ENCODE measurements at places on chromosomes 6 and 20.

DNA sequence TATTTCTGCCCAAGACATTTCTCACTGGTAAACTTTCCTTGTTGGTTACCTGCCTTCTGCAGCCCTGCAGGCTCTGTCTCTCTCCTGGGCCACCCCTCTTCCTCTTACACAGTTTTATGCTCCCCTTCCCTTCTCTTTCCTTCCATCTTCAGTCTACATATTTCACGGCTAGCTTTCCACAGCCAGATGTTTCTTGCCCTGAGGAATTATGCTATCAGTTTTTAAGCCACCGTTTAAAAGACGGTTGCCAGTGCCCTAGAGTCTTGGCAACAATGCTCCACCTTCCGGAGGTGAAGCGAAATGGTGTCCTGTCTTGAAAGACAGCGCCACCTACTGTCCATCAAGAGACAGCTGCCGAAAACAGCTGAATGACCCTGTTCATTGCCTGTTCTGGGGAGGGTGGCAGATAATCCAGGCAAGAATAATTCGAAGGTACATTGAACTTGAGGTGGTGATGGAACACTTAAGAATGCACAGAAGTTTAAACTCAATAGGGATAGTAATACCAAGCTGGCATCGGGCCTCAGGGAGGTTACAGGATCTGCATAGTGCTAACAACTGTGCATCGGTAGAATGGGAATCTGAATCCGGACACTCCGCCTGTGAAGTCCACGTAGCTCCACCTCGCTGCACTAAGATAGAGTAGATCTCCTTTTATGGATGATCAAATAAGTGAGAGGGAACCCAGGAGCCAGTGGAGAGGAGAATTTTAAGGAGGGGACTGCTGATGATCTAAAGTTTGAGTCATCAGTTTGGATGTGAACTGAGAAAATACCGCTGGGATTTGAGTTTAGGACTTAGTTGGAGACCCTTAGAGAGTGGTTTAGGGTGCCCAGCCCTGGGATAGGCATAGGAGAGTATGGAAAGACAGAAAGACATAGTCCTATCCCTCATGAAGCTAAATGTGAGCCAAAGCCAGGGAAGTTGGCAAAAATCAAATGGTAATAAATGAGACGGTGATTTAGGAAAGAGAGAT is 4.8 kb upstream of the TRIM40 start:
- DNase-seq = peak; percentile 62

GRCh38 chr6:21375151-21376116 is 218.1 kb upstream of the SOX4 start:
- no peak for DNase-seq

DNA sequence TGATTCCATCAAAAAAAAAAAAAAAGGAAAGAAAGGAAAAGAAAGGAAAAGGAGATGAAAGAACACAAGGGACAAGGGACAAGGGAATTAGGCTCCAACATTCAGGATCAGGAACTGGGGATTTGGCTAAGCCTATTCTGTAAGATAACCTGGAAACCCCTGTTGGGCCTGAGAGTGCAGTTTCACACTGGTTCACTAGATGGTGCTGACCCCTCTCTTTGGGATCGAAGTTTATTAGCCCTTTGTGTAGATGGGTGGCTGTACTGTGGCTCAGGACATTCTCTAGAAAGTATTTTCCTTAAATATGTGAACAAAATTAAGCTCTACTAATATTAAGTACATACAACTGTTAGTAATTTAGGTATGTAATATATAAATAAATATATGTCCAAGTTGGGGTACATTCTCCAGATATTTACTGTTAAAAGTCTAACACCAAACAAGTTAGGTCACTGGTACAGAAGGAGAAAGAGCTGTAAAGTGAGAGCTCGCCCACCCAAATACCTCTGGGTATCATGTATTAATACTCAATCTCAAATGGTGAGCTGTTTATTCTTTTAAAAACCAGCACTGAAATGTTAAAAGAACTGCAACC is 6.3 kb downstream of the OR2A4 start:
- no peak for DNase-seq

DNA sequence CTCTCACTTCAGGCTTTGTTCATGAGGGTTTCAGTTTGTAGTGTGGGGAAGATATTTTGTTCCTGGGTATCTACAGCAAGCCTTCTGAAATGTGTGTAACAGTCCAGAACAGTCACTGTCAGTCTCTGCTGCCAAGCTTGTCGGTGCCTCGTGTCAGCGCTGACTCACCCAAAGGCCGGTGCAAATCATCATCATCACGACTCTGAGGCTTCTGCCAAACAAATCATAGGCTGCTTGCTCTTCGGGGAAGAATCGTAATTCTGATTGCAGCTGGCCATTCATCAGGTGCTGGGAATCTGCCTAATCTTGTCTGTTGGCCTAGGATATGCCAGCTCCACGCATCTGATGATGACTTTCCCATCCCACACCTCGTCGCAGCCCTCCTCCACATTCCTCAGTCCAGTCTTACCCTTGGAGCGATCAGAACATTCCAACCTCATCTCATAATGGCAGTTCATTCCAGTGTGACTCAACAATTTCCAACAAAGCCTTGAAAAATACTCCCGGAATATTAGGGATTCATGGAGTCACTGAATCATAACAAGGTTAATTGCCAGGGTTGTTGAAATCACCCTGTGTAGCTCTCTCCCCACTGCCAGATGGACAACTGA is 40.9 kb downstream of the ALDH8A1 start:
- DNase-seq = peak; percentile 89

- DNase-seq = peak; percentile 43
Measured at GRCh38 chr20:45957021-45957941, 14.7 kb downstream of the ZNF335 start.

DNA sequence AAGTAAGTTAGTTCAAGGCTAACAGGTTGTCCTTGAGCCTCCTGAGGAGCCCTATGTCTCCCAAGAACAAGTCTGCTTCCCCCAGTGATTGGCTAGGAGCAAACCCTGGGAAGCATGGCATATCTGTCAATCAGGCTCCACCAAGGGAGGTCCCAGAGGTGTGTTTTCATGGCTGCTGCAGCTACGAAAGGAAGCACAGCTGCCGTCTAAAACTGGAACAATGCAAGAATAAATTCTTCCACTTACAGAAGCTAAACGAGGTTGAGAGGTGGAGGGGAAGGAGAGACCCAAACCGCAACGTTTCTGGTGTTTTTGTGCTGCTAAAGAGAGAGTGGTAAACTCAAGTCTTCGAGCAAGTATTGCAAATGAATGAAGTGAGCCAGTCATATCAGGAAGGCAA is 4.9 kb upstream of the PTGIS start:
- DNase-seq = no peak

DNA sequence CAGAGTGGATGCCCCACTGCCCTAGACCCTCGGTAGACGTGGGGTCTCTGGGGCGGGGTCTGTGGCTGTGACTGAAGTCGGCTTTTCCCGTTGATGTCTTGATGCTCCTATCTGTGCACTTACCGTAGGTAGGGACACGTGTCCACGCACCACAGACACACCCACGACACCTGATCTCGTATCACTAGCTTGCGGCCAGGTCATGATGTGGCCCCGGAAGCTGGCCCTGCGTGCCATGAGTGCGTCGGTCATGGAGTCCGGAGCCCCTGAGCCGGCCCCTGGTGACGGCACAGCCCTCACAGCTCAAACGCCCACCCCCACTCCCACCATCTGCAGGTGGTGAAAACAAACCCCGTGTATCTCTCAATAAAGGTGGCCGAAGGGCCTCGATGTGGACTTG is 33.9 kb upstream of the MRGBP start:
- DNase-seq = no peak

DNA sequence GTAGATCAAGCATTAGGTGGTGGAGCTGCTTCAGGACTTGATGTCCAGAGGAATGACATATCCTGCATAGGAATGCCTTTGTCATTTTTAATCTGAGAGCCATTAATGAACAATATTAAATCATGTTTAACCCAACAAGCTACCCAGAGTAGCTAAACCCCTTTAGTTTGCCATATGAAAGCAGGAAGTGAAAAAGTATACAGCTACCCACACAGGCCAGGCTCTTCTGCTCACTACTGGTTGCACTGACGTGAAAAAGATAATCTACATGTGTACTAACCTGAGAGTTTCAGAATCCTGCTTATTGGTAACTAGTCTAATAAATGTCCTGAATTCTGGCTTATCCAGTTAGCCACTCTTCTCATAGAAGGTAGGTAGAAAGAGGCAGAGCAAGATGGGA is 19.9 kb downstream of the GLYATL3 start:
- DNase-seq = no peak

- no peak for DNase-seq
Measured at GRCh38 chr6:4986999-4987398, 16.8 kb downstream of the RPP40 start.

DNA sequence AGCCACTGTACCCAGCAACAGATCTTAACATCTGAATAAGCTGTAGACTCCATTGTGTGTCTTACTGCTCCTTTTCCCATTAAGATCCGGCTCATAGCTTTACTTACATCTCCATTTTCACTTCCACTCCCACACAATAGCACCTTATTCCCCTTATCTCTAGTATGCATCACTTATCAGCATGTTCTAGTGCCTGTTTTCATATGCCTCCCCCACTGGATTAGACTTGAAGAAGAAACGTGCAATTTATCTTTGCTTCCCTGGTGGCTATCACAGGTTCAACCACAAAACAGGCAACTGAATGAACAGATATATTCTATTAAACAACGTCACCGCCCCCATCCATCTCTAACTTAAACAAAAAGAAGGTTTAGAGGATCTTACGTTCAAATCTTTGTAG is 12.1 kb downstream of the SSR1 start:
- DNase-seq = no peak

- DNase-seq = no peak
Measured at GRCh38 chr6:32291543-32291942, 67.7 kb upstream of the NOTCH4 start.

- no peak for DNase-seq
Measured at GRCh38 chr6:126919947-126920346, 198.5 kb upstream of the RSPO3 start.

DNA sequence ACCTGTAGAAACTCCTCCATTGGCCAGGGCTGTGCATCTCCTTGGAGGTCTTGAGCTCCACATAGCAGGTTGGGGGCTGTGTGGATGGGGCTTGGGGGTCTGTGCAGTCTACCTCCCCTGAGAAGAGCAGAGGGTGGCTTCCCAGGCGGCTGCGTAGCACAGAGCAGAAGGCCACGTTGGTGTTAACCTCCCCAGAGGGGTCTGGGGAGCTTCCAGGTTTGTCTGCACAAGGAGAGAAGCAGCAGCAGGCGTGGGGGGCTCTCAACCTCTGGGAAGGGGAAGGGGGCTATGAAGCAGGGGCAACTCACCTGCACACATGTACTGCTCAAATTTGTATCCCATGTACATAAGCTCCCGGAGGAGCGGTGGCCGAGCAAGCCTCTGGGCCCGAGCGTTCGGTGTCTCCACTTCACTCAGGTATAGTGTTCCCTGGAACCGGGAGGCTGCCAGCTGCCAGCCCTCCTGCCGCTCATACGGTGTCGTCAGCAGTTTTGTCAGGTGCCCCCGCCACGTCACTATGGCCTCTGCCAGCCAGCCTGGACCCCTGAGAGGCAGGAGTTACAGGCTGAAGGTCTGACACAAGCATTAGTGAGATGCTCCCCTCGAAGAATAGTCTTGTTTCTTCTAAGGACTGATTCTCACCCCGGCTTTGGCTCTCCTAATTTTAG is 1.2 kb downstream of the DXO start:
- DNase-seq = peak; percentile 52

DNA sequence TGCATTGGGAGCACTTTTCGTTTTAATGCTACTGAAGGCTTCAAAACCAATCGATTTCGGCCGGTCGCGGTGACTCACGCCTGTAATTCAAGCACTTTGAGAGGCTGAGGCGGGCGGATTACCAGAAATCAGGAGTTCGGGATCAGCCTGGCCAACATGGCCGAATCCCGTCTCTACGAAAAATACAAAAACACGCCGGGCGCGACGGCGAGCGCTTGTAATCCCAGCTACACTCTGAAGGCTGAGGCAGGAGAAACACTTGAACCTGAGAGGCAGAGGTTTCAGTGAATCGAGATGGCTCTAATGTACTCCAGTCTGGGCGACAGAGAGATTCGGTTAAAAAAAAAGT is 58.4 kb downstream of the TRIM38 start:
- DNase-seq = peak; percentile 80

GRCh38 chr20:54025251-54025771 is 45.1 kb downstream of the BCAS1 start:
- DNase-seq = no peak

- DNase-seq = no peak
Measured at GRCh38 chr6:130467146-130468050, 101.6 kb downstream of the TMEM200A start.

DNA sequence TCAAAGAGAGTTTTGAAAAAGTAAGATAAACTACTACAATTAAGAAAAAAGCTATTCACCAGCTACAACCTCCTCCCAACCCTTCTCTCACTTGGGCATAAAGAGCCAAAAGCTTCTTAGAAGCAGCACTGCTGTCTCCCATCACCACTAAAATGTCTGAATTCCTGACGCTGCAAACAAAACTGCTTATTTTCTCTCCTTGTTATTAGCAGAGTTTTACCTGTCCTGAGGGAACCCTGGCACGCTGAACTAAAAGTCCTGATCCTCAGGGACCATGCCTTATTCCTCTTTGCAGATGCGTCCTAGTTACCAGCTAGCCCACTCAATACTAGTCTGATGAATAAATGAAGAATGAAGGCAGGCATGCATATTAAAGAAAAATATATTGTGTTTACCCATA is 1.1 kb downstream of the HACE1 start:
- no peak for DNase-seq

DNA sequence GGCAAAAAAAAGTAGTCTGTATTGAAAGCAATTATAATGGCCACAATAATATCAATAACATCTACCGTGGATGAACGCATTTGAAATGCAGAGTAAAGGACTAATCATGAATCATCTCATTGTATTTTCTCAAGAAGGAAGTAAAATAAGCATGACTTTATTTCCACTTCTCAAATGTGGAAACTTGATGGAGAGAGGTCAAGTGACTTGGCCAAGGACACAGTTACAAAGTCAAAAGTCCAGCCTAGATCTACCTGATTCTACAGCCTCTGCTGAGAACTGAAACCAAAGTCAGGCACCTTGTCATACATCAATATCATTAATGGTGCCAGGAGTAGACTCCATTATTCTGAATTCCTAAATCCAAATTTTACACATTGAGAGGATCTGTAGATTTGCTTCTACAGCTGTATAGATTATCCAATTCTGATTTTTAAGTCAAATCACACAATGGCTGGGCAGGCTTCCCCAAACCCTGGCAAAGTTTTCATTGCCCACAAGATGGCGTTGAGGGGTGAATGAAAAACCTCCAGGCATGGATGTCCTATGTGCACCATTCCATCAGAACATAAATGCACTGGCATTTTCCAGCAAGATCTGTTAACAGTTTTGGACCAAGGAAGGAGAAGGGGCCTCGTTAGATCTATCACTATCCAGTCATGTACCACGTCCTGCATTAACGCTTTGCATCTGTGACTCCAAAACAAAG is 423.1 kb downstream of the MAFB start:
- DNase-seq = no peak

DNA sequence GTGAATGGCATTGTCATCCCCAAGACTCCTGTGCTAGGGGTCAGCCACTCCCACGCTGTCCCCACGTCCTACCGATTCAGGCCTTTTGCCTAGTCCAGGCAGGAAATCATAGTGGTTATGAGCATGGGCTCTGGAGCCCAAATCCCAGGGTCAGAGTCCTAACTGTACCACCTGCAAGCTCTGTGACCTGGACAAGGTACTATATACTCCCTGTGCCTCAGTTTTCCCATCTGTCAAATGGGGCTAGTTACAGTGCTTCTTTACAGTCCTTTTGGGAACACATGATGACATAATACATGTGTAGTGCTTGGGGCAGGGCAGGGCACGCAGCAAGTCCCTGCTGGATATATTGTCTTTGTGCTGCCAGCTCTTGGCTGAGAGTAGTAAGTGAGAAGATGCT is 27.2 kb downstream of the EFCAB8 start:
- DNase-seq = no peak
